ENCODE measurements at places on chromosomes 6 and 20. TPM values are rescaled to one million over a fixed set of nuclear protein-coding genes. Genes with fewer than 3 reads are reported as not detected.

GRCh38 chr6:15280028-15280427, 34.2 kb downstream of the JARID2 start:
- DNase-seq: no peak

- DNase-seq: peak; percentile 79
These were observed 136.6 kb downstream of the COL9A1 start for GRCh38 chr6:70166088-70166958.

- DNase-seq: peak; percentile 16
These were observed 612.3 kb downstream of the UTRN start for GRCh38 chr6:144897441-144897921.

GRCh38 chr6:131004936-131005335, 58.1 kb downstream of the EPB41L2 start:
- no peak for DNase-seq

Gene C6orf15
- not detected for total RNA-seq

GRCh38 chr6:150417899-150418826, 49.4 kb downstream of the IYD start:
- peak; percentile 84 for DNase-seq

GRCh38 chr6:2665146-2666070, 85.3 kb downstream of the MYLK4 start:
- no peak for DNase-seq

All from hepatocyte (in vitro differentiated cells).